ENCODE measurements at places on chromosomes 3 and 15.

DNA sequence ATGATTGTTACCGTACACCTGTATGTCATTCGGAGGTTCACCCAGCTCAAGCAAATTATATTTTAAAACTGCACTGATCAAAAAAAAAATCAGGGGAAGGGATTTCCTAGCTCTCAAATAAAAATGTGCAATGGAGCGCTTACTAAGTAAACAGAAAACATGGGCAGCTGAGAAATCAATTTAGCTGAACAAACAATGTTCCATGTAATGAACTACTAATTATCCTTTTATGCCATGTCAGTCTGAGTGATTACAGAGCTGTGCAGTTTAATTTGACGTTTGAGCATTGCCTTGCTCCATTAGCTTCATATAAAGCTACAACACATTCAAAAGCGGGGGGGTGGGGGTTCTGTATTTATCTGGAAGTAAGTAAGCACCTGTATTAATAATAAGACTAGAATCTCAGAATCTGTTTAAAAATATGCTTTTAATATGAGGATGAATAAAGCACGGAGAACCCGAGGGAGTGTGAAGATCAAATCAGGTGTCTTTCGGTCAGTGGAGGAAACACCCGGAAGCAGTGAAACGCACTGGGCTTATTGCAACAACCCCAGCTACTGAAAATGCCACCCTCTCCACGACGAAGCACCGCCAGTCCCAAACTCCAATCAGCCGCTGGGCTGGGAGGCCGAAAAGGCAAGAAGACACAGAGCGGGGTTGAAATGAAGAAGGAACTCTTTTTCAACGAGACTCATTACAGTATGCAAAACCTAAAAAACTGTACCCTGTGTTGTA is 196.5 kb upstream of the ATP11B start:
- no peak for DNase-seq

GRCh38 chr3:51389423-51390183 is 1.5 kb upstream of the RBM15B start:
- DNase-seq: peak; percentile 49

DNA sequence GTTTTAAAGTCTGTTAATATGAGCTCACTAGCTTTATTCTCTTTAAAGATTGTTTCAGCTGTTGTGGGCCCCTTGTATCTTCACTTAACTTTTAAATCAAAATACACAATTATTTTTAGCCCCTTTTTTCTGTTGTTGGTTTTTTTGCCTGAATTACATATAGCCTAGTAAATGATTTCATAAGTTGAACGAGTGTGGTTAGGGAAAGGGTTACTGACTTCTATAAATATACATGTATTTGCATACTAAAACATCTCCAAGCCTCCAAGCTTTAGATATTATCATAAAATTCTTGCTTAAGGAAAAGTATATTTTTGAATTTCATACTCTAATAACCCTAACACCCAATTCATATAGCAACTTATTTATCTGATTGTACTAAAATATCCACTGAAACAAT is 73.2 kb upstream of the ARL6 start:
- DNase-seq: no peak

DNA sequence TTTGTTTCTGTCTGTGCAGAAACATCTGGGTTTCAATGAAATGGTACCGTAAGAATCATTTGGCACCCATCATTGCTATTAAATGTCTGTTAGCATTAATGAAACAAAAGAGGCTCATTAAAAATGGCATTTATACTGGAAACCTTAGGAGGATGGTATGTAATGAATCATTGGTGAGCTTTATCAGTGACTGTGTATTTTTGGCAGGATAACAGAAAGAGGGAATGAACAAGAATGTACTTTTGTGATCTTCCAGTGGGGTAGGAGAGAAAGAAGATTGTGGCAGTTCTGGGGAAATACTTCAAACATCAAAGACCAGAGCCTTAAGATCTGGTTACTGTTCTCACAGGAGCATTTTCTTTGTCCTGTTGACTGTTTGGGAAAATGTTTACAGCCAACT is 4.7 kb upstream of the DCBLD2 start:
- DNase-seq: no peak

- no peak for DNase-seq
These were observed 194.7 kb downstream of the LPP start for GRCh38 chr3:188348435-188349244.

DNA sequence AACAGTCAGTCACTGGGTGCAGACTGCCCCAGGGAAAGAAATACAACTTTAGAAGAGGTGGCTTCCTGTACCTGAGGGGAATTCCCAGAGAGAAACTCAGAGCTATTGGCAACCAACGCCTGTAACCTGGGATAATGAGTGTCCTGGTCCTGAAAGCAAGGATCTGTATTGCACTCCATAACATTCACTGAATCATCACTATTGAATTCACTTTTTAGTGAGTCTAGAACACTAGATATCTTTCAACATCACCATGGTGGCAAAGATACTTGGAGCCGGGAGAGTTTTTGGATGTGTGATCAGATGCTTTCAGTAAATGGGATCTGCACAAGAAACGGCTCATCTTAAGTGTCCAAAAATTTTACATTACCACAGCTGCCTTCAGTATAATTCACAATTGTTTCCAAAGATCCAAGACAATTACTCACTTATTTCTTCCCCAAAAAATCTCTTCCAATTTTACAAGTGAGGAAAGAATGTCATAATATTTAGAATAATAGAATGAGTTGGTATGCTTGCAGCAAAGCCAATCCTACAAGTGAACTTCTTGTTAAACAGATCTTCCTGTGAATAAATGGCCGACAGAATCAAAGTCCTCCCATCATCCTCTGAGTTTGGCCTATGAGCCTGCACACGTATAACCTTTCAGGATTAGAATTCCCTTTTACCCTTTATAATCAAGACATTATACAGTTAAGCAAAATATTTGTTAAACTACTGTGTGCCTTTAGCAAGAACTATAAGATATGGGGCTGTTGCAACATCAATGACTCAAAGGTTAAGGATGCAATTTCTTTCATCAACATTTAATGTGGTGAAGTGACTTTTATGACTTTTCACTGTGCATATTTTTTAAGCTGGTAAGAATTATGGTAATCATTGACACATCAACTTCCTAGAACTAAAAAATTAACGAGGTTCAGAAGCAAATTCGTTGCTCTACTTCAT is 243.3 kb upstream of the COL8A1 start:
- DNase-seq: no peak

- no peak for DNase-seq
These were observed 158.3 kb upstream of the WNT5A start for GRCh38 chr3:55645422-55645821.

DNA sequence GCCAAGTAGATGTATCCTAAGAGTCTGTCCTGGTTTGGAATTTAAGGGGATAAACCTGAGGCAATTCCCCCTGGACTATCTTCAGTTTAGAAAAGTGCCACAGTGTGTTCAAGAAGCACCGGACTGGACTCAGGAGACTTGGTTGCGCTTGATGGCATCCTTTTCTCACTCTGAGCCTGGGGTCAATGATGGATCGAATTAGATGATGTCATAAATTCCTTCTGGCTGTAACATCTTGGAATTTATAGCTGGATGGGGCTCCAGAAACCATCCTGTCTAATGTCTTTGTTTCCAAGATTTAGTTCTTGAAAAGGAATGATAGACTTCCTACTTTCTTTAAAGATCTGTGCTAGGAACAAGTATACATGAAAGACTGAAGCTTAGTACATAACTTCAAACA is 280.6 kb downstream of the LPP start:
- DNase-seq: no peak

- DNase-seq: no peak
These were observed 99.7 kb upstream of the LRRC3B start for GRCh38 chr3:26522919-26523318.

- no peak for DNase-seq
These were observed 1362.8 kb downstream of the ROBO2 start for GRCh38 chr3:78402720-78403119.

DNA sequence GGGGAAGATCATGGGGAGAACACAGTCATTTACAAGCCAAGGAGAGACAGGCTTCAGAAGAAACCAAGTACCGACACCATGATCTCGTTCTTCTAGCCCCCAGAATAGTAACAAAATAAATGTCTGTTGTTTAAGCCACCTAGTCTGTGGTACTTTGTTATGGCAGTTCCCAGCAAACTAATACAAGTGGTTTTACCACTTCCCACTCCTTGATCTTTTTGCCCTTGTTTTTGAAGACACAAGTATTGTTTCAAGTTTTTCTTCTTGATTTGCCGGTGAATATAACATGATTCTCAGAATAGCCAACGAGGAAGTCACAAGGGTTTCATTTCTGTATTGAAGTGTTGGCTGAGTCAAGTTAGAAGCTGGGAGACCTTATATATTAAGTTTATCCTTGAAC is 220.3 kb downstream of the SOX2 start:
- no peak for DNase-seq

GRCh38 chr15:32828507-32829186 is 110.8 kb downstream of the GREM1 start:
- DNase-seq: no peak

GRCh38 chr3:172653004-172653572 is 57.8 kb downstream of the NCEH1 start:
- no peak for DNase-seq

- DNase-seq: no peak
These were observed 524.9 kb upstream of the PROK2 start for GRCh38 chr3:72309661-72310418.

DNA sequence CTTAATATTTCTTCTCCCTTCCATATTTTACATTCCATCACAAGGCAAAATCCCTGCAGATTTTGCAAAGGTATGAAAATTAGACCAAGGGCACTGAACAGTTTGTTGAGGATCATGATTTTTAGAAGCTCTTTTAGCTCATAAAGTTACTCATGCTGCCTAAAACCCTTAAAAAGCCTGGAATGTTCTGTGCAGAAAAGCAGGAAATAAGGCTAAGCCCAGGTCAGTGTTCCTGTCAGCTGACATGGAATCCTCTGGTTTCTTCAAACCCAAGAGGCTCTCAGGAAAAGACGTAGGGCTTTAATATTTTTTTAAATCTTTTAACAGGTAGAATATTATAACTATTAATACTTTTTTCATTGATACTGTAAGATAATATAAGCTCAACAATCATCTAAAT is 8.2 kb downstream of the CBLB start:
- DNase-seq: no peak

GRCh38 chr3:134337071-134337482 is 37.2 kb downstream of the AMOTL2 start:
- DNase-seq: no peak

- DNase-seq: no peak
These were observed 24.5 kb upstream of the LIPC start for GRCh38 chr15:58407236-58407775.

- DNase-seq: no peak
These were observed 94.0 kb downstream of the GTPBP8 start for GRCh38 chr3:113084777-113085176.

GRCh38 chr3:167837466-167837865 is 101.9 kb downstream of the SERPINI1 start:
- DNase-seq: no peak

DNA sequence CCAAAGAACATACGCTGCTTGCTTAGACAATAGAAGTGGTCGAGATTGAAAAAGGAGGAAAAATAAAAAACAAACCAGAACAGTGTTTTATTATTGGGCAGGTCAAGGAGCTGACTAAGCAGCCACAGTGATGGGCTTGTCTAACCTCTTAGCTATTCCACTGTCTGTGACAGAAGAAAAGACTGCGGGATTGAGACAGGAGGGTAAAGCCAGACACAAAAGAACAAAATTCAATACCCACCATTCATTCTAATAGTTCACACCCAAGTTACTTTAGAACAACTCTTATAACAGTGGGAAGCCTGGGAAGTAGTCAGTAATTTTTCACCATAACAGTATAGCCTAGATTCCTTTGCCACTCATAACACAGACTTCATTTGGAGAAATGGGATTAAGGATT is 435.4 kb downstream of the MFSD1 start:
- no peak for DNase-seq

- DNase-seq: no peak
These were observed 251.9 kb downstream of the IGSF11 start for GRCh38 chr3:118782755-118783202.

- DNase-seq: no peak
These were observed 384.7 kb downstream of the NTRK3 start for GRCh38 chr15:87871731-87872320.

- no peak for DNase-seq
These were observed 120.4 kb downstream of the CHL1 start for GRCh38 chr3:317012-317411.

DNA sequence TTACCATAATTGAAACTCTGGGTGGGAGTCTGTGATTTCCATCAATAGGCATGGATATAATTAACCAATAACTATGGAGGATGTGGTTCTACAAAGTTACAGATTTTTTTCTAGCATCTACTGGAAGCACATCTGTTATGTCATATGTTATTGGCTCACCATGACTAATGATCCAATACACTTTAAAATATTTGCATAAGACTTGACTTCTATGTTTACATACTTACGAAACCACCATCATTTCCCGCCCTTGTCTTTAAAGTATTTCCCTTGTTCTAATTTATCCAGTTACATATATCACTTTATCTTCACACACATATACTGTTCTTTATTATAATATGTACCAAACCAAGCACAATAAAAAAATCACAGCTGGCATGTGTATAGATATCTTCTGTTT is 380.3 kb upstream of the CBLB start:
- DNase-seq: no peak

GRCh38 chr3:53379898-53380297 is 32.6 kb upstream of the DCP1A start:
- DNase-seq: no peak

GRCh38 chr3:161221806-161222600 is 892 bp downstream of the NMD3 start:
- no peak for DNase-seq

DNA sequence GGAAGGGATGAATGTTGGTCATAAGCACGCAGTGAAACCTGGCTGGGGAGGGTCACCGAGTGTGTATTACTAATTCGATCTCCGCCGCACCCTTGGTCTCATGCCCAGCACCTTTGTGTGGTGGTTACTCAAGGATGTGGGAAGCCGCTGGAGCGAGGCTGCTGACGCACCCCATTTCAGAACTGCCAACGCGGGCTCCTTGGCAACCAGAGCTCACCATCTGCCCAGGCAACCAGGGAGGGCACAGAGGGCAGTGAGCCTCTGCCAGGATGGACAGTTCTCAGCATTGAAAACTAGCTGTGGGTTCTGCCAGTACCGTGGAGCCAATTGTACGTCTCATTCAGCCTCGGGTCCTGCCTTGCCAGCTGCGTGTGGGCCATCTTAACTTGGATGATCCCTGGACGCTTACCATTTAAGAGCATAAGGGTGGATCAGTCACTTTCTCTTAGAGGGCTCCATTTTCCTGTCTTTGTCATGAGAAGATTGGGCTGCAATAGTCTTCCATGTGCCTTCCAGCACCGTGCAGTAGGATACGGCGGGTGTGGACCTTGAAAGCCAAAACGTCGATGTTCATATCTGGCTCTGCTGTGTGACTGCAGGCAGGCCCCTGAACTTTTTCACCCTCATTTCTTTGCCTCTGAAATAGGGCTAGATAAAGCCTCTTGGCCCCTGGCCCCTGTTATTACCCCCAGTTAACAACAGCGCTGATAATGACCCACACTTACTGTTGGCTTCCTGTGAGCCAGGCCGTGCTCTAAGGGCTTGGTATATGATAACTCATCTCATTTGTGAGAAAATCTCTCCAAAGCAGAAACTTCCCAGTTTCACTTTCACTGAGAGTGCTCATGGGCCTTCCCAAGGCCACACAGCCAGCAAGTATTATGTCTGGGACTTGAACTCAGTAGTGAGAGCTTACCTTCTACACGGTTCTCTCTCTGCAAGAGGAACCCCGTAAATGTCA is 238.8 kb downstream of the OPA1 start:
- DNase-seq: no peak

GRCh38 chr3:32467333-32468070 is 35.1 kb downstream of the CMTM6 start:
- peak; percentile 77 for DNase-seq

GRCh38 chr3:195101001-195101583 is 169.9 kb downstream of the XXYLT1 start:
- no peak for DNase-seq

GRCh38 chr3:74268753-74269152 is 345.7 kb downstream of the CNTN3 start:
- no peak for DNase-seq

Data from T-helper 9 cell (primary cell).